ENCODE measurements at places on chromosomes 7 and 10.

GRCh38 chr7:156651474-156651873 is 10.9 kb downstream of the RNF32 start:
- DNase-seq: no peak

- DNase-seq: no peak
Observed at GRCh38 chr10:69902835-69903535, 101.3 kb downstream of the COL13A1 start.

- DNase-seq: no peak
Observed at GRCh38 chr7:16660702-16661464, 14.9 kb downstream of the BZW2 start.

GRCh38 chr10:113356794-113357680 is 195.8 kb upstream of the HABP2 start:
- DNase-seq: no peak

- DNase-seq: no peak
Observed at GRCh38 chr10:70424320-70424719, 17.2 kb downstream of the NODAL start.

GRCh38 chr7:94509264-94509886 is at the start of gene CASD1:
Gene CASD1 (plus strand): TSS chr7:94509809. CDS start chr7:94510085, 276 bp downstream.
- DNase-seq: peak; percentile 30
